ENCODE measurements at places on chromosomes 12 and 14.

DNA sequence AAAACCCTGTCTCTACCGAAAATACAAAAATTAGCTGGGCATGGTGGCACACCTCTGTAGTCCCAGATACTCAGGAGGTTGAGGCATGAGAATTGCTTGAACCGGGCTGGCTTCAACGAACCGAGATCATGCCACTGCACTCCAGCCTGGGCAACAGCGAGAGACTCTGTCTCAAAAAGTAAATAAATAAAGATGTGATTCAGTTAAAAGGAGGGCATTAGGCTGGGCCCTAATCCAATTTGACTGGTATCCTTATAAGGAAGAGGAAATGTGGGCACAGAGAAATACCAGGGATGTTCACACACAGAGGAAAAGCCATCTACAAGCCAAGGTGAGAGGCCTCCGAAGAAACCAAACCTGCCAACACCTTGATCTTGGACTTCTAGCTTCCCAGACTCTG, 10.1 kb upstream of the DCAF4 start:
- no peak for DNase-seq

GRCh38 chr12:65902500-65902899, 78.2 kb downstream of the HMGA2 start:
- DNase-seq: no peak

DNA sequence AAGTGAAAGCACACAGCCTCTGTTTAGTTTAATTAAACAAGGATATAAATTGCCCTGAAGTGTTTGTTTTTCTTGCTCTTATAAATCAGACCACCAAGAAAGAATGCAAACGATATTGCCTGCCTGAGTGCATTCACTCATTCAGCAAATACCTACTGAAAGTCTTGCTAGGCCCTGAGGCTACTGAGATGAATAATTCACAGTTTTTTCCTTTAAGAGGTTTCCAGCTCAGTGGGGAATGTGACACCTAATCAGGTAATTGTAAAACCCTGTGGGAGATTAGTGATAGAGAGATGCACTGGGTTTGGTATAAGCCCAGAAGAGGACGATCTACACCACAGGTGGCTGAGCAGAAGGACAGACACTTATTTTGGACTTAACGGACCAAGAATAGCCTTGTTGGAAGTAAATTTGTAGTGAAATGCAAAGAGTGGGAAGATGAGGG, 151.4 kb downstream of the SLC35F4 start:
- DNase-seq: no peak

DNA sequence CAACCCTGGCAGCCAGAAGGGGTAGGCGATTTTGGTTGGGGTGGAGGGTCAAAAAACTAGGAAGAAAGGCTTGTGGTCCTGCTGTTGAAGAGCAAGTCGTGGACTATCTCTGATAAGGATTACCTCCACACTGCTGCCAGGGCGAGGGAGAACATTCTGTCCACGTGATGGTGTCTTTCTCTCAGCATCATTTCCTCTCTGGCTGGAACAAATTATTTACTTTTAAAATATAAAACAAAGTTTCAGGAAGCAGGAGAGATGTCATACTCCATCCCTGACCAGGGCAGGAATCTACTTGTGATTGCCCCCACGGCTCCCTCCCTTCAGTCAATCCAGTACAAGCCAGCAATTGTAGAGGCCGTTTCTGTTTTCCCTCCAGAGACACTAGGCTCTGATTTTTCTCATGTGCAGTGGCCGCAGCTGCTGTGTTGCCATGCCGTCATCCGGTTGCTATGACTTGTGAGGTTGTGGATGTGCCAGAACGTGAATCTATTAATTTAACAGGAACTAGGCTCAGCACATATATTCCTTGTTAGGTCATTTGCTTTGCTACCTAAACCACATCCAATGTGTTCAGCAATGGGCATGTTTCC, 61.5 kb upstream of the PTGR2 start:
- DNase-seq: no peak

- no peak for DNase-seq
Measured at GRCh38 chr12:120115692-120116440, 687 bp downstream of the RAB35 start.

DNA sequence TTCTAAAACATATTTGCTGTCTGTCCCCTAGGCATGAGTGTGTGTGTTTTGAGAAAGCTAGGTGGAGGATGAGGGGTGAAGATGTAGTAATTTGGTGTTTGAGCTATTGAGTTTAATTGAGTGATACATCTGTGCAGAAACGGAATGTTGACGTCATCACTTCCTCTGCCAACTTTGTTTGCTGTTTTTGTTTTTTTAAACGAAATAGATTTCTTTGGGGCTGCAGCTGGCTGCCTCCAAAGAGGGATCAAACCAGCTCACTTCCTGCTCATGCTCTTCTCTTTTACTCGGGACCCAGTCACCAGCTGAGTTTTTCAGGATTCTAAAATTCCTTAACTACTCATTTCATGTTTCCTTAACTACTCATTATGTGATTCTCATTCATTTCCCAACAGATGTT, 19.5 kb upstream of the CRACR2A start:
- no peak for DNase-seq

GRCh38 chr12:117272690-117273089, 82.4 kb upstream of the FBXO21 start:
- DNase-seq: no peak

- no peak for DNase-seq
Measured at GRCh38 chr12:1502379-1502720, 92.0 kb downstream of the FBXL14 start.

GRCh38 chr12:128817111-128818015, 6.4 kb downstream of the SLC15A4 start:
- no peak for DNase-seq

GRCh38 chr12:51773145-51773869, 75.2 kb downstream of the FIGNL2 start:
- no peak for DNase-seq

DNA sequence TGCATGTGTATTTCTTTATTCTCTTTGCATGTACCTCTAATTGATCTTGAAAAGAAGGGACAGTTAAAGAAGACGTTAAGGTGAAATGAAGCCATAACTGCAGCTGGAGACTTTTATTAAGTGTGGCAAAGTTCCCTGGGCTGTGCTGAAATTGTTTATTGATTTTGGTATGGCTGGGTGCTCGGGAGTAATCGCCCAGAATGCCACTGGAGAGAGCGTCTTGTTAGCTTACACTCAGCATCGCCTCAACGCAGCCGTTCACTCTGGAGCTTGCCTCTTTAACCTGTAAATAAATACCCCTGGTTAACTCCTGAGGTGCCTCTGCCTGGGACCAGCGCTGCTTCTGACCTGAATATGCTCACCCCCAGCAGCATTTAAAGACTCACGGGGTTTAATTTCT, 98.6 kb downstream of the GPATCH2L start:
- DNase-seq: no peak

- DNase-seq: no peak
Measured at GRCh38 chr14:85619851-85620250, 89.9 kb downstream of the FLRT2 start.

- no peak for DNase-seq
Measured at GRCh38 chr12:89845767-89846166, 137.1 kb upstream of the ATP2B1 start.

DNA sequence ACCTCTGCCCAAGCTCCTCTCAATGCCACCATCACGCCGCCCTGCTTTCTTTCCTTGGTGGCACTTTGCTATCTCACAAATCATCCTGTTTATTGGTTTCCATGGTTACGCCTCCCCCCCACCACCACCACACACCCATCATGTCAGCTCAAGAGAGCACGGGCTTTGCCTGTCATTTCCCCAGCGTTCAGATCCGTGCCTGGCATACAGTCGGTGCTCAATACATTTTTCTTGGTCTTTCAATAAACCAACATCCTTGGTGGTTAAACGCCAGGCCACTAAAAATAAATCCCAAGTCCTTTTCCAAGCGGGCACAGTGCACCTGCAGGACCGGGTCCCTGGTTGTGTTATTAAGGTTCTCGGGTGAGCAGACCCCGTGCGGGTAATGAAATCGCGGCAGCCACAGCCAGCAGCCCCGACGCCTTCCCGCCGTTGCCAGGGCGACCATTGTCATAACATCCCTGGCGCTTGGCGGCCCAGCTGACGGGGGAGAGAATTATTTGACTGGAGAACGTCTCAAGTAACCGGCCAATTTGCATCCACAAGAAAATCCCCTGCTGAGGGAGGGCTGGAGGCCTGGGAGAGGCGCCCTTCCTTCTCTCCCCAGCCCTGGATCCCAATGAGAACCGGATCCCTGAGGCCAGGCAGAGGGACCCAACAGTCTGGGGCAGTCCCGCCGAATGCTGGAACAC, 92.9 kb downstream of the KSR2 start:
- peak; percentile 23 for DNase-seq
